ENCODE measurements at places on chromosomes 12 and 14.

DNA sequence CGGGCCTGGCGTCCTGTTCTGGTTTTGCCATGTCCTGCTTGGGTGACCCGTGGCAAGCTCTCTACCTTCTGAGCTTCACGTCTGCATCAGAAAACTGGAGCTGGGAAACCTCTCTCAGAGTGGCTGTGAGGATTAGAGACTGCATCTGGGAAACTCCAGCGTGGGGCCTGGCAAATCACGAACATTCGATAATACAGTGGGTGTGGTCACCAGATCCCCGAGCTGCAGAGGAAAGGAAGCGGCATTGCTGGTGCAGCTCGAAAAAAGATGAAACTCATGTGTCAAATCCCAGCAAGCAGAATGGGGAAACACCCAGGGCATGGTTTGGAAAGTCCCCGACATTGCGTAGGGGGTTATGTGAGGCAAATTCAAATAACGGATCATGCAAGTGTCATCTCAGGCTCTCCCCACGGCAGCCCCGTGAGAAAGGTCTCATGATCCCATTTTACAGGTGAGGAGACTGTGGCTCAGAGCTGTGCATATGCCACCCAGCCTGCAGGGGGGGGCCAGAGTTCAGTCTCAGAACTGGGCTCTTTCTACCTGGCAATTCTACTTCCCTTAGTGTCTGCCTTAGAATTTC lies 98.1 kb upstream of the VRK1 start:
- DNase-seq: no peak

- DNase-seq: peak; percentile 76
Measured at GRCh38 chr12:131950182-131950913, 606 bp downstream of the EP400 start.

- DNase-seq: no peak
Measured at GRCh38 chr12:24742378-24742777, 206.5 kb downstream of the BCAT1 start.

DNA sequence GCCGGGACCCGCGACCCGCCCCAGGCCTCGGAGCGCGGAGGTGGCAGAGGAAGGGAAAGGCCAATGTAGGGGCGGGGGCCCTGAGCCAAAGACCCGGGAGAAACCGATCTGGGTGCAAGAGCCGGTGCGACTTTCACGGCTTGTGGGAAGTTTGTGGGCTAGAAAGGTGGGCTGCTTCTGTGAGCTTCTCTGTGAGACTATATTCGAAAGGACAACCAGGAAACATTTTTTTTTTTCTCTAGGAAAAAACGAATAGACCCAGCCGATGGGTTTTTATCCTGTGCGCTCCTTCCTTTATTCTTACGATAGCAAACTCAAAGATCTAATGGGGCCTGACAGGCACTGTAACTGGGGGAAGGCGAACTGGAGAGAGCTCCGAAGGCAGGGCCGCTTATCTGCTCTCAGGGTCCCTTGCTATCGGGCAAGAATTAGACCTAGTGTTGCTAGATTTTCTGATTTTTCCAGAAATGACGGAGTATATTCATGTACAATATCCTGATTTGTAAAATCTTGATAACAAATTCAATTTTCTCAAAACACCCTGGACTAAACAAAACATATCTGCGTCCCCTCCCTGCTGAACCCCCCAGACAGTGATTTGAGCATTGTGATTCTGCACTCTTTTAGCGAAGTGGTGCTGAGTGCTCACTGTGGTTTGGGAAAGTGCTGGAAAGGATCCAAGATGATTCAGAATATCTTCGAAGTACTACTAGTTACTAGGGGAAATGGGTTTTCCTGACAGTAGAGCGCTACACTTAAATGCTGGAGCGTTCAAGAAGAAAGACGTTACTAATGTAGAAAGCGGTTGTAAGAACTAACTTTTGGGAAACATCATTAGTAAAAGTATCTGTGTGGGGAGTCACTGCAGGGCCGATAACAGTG lies 563 bp upstream of the STXBP6 start:
- DNase-seq: no peak

DNA sequence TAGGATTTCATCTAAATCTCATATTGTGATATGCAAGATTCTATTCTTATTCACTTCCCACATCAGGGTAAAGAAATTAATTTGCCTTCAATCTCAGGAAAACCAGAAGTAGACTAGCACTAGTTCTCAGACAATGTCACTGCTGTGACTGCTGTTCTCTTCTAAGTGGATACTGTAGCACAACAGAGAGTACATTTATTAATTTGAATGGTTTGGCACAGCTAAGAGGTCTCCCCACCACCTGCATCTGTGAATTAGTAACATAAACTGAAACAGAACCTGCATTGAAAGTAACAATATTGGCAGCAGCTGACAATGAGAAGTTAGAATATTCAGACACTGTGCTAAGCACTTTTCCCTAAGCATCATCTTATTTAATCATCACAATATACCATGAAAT lies 253.1 kb downstream of the PDZRN4 start:
- DNase-seq: no peak

DNA sequence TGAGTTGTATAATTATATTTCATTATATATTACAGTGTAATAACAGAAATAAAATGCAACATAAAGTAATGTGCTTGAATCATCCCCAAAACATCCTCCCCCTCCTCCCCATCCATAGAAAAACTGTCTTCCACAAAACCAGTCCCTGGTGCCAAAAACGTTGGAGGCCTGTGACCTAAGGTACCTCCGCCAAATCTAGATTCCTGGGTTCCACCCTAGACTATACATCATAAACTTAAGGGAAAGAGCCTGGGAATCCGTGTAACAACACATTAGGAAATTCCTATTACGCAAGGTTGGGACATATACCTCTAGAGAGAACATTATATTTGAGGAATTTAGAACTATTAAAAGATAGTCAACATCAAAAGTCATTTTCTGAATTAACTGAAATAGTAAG lies 38.0 kb downstream of the SPPL3 start:
- no peak for DNase-seq

GRCh38 chr14:54001189-54001878 lies 44.7 kb upstream of the BMP4 start:
- no peak for DNase-seq

- no peak for DNase-seq
Measured at GRCh38 chr12:28374556-28374955, 184.3 kb downstream of the CCDC91 start.

GRCh38 chr12:104063712-104064030 lies 660 bp upstream of the HCFC2 start:
- no peak for DNase-seq

DNA sequence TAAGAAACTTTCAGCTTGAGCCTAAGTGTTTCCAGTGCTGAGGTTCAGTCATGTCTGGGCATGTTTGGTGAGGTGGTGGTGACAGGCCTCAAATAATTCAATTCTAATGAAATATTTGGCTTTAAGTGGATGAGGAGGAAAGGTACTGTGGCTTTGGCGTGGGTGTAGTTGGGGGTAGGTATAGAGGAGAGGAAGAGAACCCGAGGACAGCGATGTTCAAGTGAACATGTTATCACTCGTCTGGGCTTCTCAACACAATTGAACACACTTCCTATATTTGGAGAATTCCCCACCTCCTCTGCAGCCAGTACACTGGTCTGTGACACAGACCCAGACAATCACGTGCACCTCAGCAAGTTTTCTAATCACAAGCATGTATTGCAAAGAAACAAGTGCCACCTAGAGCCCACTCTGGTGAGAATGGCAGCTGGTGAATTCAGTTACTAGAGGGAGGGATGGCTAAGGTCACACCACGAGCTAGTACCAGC lies 53.0 kb downstream of the IFNG-AS1 start:
- DNase-seq: no peak

DNA sequence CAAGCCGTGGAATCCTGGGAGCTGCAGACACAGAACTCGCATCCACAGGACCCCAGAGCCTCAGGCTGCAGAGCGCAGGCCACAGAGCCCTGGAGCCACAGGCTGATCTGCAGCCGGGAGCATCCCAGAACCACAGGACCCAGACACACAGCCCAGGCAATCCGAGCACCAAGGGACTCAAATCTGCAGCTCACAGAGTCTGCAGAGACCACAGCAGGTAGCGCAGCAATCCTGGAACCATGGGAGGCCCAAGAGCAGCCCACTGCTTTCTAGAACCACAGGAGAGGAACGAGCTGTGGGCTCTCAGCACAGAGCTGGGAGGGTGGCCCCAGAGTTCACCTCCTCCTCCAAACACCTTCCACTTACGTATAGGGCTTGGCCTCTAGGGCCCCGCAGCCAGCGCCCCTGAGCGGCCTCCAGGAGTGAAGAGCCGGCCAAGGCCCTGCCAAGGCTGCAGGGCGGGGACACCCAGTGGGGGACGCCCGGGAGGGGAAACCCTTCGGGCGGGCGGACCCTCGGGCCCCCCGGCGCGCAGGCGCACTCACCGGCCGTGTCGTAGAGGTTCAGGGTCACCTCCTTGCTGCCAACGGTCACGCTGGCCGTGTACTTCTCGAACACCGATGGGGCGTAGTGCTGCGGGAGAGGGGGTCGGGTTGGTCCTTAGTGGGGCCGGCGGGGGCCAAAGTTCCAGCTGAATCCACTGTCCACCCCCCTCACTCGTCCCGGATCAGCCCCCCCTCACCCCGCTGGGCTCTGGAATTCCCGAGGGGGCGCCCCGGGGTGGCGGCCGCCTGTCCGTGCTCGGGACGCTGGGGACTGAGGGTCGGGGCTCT lies 665 bp downstream of the RHOF start:
- DNase-seq: no peak

GRCh38 chr12:121866331-121866730 lies 7.7 kb upstream of the HPD start:
- DNase-seq: no peak

All from cardiac septum (tissue), 1 donor.